ENCODE measurements at places on chromosomes 2 and 18.

DNA sequence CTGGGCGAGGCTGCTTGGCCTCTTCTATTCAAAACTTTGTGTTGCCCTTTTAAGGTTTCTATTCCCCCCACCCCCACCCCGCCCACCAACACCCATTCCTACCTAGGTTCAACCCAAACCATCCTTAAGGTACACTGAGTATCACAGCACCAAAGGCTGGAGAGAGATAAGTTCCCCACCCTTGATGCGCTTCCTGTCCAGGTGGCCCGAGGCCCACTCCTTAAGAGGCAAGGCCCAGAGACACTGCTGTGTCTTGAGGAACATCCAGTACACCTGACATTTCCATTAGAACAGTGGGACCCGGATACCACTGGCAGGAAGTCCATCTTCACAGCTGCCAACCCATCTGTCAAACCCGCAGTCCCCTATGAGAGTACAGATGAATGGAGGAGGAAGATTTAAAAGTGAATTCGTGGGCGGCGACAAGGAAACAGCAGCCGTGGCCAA lies 277 bp upstream of the INPP1 start:
- DNase-seq: no peak

GRCh38 chr2:229084447-229084846 lies 186.6 kb downstream of the PID1 start:
- no peak for DNase-seq

- no peak for DNase-seq
Measured at GRCh38 chr2:202335791-202336467, 40.2 kb upstream of the BMPR2 start.

GRCh38 chr2:206886696-206887095 lies 52.6 kb upstream of the CPO start:
- DNase-seq: no peak

DNA sequence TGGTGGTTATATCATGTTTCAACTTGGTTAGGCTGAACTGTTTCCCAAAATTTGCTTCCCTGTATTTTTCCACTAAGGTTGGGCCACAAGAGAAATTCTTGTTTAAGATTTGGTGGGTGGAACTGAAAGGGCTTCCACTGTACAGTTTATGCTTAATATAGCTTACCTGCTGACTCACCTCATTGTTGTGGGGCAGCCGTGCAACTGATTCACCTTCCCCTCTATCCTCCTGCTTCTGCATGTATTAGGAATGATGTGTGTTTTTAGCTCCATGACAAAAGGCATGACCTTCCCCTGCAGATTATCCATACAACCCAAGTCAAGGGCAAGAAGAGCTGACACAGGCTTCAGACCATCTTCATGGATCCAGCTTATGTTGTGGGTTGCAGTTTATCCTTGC lies 98.4 kb upstream of the GULP1 start:
- no peak for DNase-seq

DNA sequence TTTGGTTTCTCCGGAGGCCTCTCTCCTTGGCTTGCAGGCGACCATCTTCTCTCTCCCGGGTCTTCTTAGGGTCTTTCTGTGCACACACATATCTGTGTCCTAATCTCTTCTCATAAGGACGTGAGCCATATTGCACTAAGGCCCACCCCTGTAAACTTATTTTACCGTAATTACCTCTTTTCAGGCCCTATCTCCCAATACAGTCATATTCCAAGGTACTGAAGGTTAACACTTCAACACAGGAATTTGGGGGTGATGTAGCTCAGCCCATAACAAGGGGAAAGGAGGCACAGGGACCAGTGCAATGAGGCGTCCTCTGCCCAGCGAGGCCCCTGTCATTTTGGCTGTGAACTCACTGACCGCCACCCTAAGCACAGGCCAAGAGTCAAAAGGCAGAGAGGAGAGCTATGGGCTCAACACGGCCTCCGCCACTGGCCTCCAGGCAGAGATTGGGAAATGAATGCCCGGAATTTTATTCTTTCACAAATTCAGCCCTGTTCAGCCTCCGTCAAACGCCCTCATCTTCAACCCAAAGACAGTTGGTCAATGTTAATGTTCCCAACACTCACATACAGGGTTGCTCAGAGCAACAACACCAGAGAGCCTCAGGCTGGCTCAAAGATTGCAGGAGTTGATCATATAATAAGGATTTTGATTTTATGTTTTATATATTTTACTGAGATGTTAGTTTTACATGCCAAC lies 15.9 kb upstream of the NMUR1 start:
- no peak for DNase-seq

GRCh38 chr18:22459491-22459890 lies 41.8 kb upstream of the CTAGE1 start:
- no peak for DNase-seq

Measured in NCI-H1694 (cell line).